ENCODE measurements at places on chromosomes 4 and X.

DNA sequence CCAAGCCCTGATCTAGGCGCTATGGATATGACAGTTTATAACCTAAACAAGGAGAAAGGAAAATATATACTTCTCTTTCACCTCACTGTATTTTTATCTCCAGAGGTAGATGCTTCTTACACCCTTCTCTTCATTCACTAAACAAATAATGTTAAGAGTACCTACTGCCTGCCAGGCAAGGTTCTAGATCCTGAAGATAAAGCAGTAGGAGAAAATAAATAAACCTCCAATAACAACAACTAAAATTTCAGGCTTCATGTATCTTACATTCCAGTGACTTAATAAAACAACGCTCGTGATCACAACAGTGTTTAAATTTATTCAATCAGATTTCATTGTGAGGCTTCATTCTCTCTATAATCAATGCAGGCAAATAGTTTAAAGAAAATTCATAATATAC, 20.7 kb downstream of the PDGFC start:
- DNase-seq, result no peak

GRCh38 chr4:101283434-101283833, 63.9 kb downstream of the PPP3CA start:
- DNase-seq, result no peak

DNA sequence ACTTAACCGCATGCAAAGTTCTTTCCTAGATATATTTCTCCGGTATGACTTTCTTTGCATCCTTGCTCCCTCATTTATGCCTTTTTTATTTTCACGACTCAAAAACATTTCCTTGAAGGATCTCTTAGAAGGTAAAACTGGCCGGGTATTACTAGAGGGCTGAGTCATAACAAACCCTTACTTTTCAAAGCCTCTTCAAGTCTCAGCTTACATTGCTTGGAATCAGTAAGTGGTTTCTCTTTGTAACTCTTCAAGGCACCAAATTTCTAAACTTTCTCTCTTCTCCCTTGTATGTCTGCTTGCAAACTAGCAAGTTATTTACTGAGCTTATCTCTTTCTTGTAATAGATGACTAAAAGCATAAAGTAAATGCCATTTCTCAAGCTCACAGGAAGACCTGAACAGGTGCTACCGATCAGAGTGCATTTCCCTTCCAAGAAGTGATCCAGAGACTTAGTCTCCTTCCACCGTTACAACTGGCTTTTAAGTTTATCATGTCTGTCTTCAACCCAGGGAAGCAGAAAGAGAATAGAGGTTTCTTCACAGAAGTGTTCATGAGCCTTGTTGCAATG, 75.5 kb downstream of the ANXA10 start:
- DNase-seq, result no peak

DNA sequence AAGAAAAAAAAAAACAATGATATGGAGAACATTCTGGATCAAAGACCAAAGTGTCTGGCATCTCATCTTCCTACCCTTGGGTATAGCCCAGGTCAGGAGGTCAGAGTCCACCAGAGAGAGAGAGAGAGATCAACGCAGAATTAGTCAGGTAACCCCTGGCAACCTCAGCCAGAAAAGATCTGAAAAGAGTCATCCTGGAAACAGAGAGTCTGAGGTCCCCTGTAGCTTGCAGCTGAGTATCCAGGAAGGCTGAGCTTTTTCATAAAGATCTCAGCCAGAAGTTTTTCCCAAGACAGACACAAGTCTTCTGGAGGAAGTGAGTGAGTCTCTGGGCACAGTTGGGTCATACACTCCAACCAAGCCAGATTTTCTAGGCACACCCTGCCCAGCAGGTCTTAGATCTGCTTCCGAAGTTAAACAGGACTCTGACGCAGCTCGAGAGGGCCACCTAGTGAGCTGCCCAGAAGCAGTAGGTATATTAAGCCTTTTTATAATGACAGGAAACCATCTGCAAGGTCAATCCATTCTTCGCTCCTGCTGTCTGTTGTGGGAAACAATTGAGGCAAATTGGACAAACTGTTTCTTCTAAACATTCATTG, 35.7 kb downstream of the ACE2 start:
- DNase-seq, result peak; percentile 2

GRCh38 chrX:133633162-133633561, 217.9 kb upstream of the GPC4 start:
- DNase-seq, result no peak

DNA sequence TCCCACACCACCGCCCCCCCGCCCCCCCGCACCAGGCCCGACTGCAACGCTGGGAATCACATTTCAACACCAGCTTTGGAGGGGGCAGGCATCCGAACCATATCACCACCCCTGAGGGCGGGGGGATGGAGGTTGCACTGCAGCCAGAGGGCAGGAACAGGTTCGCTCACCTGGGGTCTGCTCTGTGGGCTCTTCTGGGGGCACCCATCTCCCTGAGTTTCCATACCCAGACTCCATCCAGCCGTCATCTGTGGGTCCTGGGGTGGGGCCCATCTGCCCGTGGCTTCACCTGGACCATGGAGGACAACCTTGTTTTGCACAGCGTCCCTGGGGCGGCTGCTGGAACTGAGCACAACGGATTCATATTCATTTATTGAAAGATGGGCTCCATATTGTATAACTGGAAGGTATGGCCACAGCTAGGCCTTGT, 6.9 kb downstream of the PSAPL1 start:
- no peak for DNase-seq

GRCh38 chr4:171983935-171984805, 171.0 kb downstream of the GALNTL6 start:
- no peak for DNase-seq

GRCh38 chr4:176841711-176842112, 49.0 kb upstream of the VEGFC start:
- DNase-seq, result no peak

GRCh38 chr4:121574618-121575017, 122.2 kb downstream of the ANXA5 start:
- no peak for DNase-seq

DNA sequence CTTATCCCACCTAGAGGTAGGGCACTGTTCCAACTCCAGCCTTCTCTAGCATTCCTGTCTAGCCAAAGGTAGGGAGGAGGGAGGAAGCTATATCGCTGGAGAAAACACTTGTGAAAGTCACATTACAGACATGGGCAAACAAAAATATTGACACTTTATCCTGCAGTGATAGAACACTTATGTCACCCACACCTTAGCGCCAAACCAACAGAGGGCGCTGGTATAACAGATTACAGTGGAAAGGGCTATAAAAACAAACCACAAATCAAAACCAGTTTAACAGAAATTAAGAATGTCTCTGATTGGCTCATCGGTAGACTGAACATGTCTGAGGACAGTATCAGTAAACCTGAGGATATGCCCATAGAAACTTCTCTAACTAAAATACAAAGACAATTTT, 451.3 kb downstream of the TLL1 start:
- DNase-seq, result no peak

DNA sequence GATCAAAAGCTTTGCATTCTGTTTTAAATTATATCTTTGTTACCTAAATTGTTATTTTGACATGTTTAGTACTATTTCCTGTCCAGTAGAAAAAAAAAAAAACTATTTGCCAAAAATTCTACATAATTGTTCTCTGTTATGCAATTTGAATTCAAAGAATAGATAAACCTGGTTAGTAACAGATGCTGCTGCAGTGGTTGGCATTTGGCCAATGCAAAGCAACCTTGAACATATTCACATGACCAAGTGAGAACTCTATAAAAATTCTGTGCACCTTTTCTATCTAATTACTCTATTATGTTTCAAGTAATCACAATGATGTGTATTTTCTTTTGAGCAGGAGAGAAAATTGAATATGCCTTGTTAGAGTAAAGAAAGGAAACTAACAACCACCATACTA, 1473.4 kb downstream of the RPA4 start:
- no peak for DNase-seq

GRCh38 chr4:123291329-123291728, 105.3 kb upstream of the SPRY1 start:
- DNase-seq, result no peak

DNA sequence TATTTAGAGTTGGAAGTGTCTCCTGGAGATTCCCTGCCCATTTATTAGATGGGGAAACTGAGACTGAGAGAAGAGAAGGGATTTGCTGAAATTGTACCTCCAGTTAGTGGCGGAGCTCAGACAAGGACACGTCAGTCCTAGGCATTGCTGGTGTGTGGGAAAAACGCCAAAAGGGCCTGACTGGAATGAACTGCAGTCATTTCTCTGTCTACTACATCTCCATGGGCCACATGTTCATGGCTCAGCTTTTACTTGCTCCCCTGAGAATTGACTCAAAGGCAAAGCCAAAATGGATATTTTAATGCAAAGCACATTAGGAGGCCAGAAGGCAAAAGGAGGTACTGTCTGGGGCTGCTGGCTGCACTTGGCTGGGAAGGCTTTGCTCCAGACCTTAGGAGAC, 3.9 kb downstream of the TFDP3 start:
- no peak for DNase-seq

GRCh38 chr4:98673288-98673644, 14.9 kb upstream of the TSPAN5 start:
- no peak for DNase-seq

GRCh38 chrX:154096140-154097002, 1.1 kb downstream of the MECP2 start:
- peak; percentile 19 for DNase-seq

DNA sequence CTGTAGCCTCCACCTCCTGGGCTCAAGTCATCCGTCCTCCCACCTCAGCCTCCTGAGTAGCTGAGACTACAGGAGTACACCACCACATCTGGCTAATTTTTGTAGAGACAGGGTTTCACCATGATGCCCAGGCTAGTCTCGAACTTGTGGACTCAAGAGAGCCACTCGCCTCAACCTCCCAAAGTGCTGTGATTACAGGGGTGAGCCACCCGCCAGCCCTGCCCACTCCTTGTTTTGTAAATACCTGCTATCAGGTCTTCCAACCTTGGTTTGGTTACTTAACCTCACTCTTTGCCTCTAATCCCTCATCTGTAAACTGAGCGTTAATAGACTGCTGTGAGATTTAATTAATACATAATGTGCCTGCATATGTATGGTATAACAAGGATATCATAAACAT, 803 bp downstream of the CNGA1 start:
- no peak for DNase-seq

GRCh38 chrX:920234-920799, 289.7 kb downstream of the SHOX start:
- no peak for DNase-seq

DNA sequence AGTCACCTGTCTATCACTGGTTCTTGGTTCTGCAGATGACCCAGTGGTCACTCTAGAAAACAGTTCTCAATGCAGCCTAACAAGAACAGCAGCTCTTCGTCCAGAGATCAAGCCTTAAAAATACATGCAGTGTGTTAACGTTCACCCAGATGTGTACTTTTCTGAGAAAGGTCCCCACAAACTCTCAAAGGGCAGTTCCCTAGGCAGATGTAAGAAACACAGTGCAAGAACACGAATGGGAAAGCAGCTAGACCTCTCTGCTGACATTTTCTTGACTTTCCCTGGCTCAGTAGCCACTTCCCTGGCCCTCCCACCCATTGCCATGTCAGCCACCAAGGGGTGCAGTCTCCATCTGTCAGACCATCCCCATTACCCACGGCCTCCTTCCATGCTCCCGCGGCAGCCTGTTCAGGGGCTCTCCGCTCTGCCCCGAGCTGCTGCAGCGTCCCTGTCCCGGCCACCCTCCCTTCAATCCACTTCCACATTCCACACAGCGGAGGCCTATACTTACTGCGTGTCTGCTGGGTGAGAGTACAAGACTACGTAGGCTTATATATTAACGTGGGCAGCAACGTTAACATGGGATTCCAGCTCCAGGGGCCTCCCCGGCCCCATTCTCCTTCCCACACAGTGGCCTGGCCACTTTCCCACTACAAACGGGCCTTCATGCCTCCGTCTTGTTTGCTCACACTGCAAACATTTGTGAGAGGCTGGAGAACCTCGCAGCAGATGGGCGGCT, 34.3 kb downstream of the IRF2 start:
- DNase-seq, result no peak

DNA sequence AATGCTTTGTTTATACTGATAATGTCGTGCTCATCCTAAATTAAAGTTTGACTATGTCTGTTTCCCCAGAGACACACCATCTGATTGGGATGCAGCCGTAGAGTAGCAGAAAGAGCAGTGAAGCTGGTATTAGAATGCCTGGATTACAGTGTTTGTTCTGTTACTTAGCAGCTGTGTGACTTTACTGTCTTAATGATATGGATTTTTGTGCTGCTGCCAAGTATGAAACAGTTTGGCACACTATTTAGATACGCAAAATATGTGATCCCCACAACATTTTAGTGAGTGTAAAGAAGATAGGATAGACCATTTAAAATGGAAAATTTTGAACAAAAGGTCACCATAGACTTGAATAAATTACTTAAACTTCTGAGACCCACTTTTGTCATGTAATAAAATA, 1.2 kb upstream of the CHIC1 start:
- DNase-seq, result no peak

GRCh38 chr4:89257376-89257775, 50.2 kb downstream of the GPRIN3 start:
- no peak for DNase-seq

- DNase-seq, result no peak
These were observed 112.6 kb downstream of the EFNB1 start for GRCh38 chrX:68941385-68941952.

DNA sequence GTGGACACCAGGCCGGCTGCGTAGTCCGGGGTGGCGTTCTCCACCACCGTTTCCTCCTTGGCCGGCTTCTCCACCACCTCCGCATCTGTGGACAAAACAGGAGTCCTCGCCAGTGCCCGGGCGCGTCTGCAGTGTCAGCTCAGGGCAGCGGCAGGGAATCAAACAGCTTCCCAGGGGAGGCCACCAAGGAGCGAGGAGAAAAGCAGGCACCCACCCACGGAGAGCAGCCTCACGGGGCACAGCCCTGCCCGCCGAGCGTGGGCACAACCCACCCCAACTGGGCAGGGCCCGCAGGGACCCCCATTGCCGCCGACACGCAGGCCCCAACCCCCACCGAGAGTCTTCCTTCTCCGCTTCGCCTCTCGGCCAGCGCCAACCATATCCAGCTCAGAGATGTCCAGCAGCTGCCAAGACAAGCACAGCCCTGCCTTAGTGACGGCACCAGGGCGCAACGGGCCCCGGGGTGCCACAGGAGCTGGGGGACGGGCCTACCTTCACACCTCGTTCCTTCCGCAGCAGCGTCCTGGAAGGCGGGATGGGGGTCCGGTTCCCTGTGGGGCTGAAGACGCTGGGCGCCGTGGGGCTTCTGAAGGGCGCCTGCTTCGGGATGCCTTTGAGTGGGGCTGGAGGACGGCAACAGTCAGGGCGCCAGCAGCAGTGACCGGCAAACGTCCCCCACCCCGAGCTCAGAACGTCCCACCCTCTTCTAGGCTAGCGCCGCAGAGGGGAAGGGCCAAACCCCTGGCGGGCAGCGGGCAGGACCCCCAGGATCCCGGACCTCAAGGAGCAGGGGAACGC, 22.8 kb downstream of the NELFA start:
- no peak for DNase-seq

GRCh38 chr4:144357975-144358374, 217.5 kb upstream of the GYPA start:
- no peak for DNase-seq

GRCh38 chr4:81314196-81314896, 99.3 kb upstream of the PRKG2 start:
- no peak for DNase-seq

DNA sequence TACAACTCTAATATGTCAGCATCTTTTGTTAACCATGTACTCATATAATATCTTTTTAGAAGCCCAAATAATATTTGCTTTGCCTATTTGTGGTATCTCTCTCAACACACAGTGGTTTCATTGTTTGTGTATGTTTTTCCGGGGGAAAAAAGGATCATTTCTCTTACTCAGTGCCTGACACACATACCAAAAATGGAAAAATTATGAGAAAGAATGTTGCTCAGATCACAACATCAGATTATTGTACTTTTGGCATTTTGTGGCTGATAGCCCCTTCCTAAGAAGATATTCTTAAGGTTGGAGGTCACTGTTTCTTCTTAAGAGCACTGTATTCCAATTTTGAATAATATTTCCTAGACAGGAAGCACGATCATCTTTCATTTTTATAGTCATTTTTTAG, 93.6 kb downstream of the PDLIM5 start:
- no peak for DNase-seq

Measured in activated naive CD4-positive, alpha-beta T cell treated with Interleukin-2 at 50 U/mL for 16 hours (primary cell).